Activated naive CD4-positive, alpha-beta T cell (primary cell): ENCODE measurements at places on chromosomes 3 and 15.

DNA sequence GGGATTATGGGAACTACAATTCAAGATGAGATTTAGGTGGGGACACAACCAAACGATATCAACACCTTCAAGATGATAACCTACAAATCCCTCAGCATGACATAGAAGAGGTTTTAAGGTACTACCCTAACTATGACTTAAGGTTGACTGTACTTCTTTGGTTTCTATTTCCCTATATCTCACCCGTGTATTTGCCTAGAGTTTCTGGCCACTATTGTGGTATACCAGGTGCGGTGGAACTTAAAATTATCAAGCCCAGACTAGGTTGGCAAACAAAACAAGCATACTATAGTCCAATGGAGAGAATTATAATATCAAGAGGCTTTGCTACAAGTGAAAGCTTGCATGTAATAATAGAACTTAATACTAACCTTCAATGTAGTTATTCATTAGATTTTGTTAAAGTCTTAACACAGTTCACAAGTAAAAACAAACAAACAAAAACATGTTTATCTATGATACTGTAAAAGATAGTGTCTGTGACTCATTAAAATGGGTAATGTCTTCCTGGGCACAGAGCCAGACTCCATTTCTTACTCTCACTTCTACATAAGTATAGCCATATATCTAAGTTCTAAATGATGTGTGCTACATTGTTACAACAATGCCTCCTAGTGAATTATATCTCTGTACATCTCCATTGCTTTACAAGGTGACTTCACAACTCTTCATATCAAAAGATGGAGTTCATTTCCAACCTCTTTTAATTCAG, 479.1 kb downstream of the ZBBX start:
- DNase-seq, result no peak

DNA sequence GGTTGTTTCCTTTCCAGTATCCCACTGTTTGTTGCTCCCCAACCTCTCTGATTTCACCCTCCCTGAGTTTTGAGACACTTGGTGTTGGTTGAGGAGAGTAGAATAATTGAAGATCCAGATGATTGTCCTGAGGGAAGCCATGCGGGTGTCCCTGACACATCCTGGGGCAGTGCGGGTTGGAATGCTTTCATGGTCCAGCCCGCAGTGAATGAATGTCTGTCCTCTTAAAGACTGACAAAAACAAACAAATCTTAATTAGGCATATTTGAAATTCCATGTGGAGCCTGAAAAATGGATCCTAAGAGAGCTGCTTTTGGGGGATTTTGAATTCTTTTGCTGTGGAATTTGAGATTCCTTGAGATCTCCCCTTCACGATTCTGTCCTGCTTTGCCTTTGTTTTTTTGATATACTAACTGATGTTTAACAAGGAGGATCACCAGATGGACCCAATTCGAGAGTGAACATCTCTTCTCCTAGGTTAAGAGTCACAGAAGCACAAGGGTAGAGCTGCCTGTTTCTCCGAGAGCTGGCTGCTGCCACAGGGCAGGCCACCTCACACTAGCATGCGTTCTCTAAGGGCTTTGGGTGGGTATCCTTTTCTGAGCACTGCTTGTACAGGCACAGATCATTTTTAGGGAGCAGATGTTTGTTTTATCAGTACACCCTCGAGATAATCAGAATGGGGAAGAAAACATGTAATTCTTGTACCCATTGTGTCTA, 47.4 kb downstream of the GPR171 start:
- DNase-seq, result no peak

- no peak for DNase-seq
Observed at GRCh38 chr15:45919806-45920205, 285.0 kb downstream of the SQOR start.

DNA sequence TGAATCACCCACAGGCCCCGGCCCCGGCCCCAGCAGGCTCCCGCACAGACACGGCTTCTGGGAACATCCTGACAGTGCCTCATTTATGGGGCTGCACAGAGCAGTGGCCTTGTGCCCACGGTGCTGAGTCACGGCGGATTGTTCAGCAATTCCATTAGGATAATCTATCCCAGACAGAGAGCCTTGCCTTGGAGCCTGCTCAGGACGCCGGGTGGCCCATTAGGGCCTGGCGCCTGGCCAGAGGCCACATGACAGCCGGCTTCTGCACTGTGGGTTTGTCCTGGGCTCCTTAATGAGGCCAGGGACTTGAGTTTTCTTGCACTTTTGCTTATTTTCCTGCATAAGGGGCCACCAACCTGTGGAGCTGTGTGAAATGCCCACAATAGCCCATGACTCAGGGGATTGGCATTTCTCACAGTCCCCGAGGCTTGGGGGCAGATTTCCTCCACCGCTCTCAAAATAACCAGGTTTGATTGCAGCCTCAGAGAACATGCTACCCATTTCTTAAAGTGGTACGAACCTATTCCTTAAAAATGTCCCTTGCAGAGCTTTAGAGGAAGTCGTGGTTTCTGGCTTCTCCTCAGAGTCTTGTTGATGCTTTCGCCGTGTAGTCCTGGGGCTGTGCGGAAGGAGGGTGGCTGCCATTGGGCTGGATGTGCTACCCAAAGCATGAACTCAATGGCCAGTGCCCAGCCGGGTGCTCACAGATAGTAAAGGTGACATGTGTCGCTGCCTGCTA, 19.0 kb downstream of the SYNM start:
- no peak for DNase-seq

DNA sequence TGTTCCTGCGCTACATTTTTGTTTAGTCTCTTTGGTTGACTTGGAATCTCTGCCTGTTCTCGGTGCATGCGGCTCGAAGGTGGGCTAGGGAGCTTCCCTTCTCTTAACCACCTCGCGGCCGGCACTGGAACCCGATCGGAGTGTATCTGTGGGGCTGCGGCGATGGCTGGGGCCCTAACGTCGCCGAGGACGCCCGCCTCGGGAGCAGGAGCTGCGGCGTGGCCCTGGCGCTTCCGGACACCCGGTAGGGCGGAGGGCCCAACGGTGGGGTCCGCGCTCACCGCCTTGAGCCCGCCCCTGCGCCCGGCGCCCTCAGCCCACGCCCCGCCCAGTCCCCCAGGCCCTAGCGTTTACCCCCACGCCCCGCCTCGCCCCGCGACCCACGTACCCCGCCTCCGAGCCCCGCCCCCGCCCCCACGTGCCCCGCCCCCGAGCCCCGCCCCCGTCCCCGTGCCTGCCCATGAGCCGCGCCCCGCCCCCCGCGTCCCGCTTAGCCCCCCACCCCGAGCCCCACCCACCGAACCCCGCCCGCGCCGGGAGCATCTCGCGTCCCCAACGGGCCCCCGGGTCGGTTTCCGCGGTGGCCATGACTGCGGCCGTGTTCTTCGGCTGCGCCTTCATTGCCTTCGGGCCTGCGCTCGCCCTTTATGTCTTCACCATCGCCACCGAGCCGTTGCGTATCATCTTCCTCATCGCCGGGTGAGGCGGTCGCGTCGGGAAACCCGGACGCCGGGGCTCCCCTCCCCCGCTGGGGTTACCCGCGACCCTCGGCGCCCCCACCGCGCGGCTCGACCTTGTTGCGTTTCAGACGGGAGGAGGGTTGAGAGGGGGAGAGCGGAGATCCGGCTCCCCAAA, at the start of gene APH1B:
TSS of gene APH1B (plus strand) at position 568 of the 855 bp plus-strand sequence. CDS start at position 587, 19 bp downstream.
- DNase-seq, result peak; percentile 81

- DNase-seq, result no peak
Observed at GRCh38 chr3:159439346-159439745, 549.3 kb upstream of the IL12A start.

- no peak for DNase-seq
Observed at GRCh38 chr15:35481992-35482391, 64.0 kb downstream of the DPH6 start.

DNA sequence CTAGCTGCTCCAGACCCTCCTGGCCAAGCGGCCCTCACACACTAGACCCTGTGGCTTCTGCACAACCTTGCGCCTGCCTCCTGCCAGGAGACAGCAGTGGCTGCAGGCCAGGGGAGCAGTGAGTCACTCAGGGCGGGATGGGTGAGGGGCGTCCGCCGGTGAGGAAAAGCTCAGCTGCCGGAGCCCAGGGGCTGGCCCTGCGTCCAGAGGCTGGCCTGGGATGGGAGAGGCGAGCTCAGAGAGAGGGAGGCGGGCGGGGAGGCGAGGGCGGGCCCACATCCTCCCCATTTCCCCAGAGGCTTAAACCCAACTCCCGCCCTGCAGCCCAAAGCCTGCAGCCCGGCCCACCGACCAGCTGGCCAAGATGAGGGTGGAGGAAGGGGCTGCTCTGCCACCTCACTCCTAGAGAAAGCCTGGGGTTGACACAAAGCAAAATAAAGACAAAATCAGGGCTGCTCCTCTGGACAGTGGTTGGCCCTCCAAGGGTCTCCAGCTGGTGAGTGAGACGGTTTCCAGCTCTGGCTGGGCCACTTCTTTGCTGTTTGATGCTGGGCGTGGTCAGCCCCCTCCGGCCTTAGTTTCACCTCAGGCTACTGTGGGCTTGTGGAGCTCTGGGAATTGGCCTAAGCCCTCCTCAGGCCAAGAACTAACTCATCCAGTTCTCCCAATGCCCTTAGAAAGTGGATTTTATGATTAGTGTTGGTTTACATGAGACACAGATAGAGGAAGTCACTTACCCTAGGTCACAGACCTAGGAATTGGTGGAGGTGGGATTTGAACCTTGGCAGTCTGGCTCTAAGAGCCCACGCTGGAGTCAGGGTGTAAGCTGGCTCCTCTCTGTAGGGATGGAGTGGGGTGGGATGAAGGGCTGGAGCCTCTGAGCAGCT, 50.6 kb downstream of the IQSEC1 start:
- no peak for DNase-seq

GRCh38 chr15:57495041-57495440, 96.7 kb upstream of the MYZAP start:
- no peak for DNase-seq

DNA sequence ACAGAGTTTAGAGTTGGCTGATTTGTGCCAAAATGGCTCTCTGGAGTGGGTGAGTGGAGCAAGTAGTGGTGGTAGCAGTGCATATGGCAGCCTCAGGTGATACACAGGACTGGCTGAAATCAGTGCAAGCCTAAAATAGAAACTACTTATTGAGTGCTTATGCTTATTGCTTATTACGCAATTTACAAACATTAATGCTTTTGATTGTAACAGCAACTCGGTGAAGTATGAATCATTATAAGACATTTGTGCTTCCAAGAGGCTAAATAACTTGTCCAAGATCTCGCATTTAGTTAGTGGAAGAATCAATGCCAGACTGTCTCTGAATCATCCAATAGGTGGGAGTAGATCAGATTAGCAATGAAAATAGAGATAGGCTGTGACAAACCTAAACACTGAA, 353.8 kb downstream of the NAALADL2 start:
- no peak for DNase-seq

DNA sequence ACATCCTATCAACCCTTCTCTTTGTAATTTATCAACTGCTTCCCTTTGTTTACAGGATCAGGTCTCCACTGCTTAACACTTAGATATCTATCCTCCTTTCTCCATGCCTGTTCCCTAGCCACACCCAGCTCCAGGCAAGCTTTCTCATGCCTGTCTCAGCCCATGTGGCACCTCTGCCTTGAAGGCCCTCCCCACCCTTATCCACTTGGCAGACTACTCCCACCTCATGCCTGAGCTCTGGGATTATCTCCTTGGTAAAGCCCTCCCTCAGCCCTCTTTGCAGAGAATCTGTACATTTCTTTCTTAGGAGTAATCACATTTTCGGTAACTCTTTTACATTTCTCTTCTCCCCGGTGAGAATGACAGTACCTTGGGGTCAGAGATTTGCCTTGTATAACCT, 96.0 kb downstream of the ATP1B3 start:
- no peak for DNase-seq

DNA sequence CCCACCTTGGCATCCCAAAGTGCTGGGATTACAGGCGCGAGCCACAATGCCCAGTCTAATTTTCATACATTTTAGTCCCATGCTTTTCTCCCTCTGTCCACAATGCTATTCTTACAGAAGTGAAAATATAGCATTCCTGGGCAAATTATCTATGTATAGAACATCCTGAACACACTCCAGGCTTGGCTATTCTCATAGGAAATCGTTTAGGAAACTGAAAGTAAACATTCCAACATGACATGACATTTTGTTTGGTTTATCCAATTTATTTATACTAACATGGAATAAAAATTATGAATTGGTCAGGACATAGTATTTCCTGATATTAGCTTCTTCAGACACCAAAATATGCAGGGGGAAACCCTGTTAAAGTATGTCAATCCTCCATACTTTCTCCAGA, 52.6 kb downstream of the SYNM start:
- no peak for DNase-seq
